Activated CD4-positive, alpha-beta T cell treated with anti-CD3 and anti-CD28 coated beads for 36 hours (primary cell): ENCODE measurements at places on chromosomes 6 and 20.

DNA sequence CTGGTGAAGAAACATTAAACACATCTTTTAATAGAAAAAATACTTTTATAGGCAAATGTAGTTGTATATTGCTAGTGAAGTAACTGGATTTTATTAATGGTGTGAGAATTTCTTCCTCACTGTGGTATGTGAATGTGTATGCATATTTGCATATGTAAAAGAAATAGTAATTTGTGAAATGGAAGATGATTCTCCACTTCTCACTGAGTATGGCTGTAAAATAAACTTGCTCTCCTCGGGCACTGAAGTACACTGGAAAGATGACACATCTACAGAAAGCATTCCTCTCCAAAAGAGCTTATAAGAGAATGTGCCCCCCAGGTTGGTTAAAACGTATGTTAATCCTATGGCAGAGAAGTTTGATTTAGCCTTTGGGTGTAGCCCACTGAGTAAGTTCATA is 155.5 kb downstream of the LPA start:
- DNase-seq: no peak

DNA sequence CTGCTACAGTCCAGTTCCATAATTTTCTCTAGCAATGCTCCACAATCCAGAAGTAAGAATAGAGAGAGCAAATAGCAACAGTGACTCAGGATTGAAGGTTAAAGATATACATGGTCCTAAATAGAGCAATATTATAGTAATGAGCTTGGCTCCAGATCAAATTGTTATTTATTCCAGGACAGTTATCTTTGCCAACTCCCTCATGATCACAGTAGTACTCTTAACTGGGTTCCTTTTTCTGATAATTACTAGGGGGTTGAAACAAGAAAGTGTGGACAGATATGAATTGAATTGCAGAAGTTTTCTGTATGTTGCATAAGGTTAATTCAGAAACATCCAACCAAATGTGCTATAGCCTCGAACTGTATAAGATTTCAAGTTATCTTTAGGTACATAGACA is 11.9 kb downstream of the FAM184A start:
- DNase-seq: no peak

DNA sequence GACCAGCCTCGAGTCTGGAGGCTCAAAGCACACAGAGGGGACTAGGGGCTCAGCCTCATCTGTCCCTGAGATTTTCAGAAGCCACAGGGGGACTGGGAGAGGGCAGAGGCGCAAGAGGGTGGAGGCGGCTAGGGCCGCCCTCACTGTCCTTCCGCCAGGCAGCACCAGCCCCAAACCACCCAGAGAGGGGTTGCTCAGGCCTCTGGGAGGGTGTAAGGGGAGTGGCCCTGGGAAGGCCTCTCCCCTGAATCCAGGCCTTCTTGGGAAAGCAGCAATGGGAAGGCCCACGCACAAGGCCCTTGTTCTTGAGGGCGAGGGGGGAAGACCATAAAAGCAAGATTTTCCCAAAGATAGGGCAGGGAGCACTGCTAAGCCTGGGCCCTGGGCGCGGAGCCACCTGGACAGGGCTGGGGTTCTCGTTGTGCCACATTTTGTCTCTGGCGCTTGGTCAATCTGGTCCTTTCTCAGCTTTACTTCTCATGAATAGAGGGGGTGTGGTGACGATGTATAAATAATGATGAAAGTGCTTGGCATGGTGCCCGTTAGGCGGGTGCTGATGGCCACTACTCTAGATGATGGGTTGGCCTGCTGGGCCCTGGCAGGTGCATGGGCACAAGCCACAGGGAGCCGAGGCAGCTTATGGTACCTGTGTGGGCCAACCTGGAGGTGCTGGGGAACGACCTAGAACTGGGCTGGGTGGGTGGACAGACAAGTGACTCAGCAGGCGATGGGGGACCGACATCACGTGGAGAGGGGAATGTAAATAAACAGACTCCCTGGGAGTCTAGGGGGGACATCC is 4.8 kb downstream of the SAMD10 start:
- peak; percentile 8 for DNase-seq

DNA sequence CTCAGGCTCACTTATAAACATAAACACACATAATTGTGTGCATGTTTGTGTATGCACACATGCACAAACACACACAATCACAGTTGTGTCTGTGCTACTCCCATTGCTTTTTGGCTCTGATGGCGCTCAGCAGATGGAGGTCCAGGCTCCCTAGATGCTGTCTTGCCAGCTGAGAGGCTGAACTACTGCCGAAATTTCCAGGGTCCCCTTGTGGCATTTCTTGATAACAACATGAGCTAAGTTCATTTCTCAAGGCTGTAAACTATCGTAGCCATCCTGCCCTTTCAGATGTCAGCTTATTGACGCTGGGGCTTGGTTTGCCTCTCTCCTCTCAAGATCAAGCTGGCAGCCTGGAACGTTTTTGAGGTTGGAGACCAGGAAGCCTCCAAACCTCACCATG is 313.9 kb upstream of the RNF24 start:
- DNase-seq: no peak

DNA sequence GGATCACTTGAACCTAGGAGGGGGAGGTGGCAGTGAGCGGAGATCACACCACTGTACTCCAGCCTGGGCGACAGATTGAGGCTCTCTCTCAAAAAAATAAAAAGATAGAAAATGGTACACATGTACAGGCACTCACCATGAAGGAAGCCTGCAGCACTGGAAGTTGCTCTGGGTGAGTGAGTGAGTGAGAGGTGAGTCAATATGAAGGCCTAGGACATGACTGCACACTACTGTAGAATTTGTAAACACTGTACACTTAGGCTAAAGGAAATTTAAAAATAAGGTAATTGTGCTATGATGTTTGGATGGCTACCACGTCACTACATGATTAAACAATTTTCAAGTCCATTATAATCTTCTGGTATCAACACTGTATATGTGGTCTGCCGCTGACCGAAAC is 216.2 kb downstream of the FOXC1 start:
- DNase-seq: no peak

GRCh38 chr6:5626727-5627426 is 365.6 kb downstream of the FARS2 start:
- DNase-seq: peak; percentile 50

- DNase-seq: peak; percentile 41
These were observed 290.3 kb upstream of the STXBP5 start for GRCh38 chr6:146913842-146914488.

DNA sequence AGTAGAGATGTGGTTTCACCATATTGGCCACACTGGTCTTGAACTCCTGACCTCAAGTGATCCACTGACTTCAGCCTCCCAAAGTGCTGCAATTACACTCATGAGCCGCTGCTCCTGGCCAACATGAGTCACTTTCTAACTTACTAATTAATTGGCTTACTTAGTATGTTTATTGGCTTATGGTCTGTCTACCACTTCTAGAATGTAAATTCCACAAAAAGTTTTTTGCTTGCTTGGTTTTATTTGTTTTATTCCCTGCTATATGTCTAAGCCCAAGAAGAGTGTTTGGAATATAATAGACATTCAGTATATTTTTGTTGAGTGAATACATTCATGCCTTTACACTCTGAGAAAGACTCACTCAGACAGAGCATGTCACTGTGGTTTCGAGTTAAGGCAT is 86.0 kb downstream of the SAMD3 start:
- DNase-seq: no peak

DNA sequence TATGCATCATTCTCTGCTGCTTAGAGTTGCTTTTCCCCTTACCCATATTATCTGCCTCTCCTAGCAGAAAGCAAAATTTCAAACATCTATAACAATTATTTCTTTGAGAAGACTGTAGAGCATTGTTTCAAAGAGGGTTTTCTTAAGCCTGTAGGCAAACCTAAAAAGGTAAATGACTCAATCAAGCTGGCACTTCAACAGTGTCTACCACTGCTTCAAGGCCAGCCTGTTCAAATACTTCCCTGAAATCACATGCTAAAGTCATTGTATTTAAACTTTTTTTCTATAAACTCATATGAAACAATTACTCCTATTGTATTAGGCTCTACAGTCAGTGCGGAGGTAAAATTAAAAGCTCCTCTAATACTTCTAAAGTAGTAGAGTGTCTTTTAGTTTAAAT is 87.1 kb downstream of the OGFRL1 start:
- DNase-seq: no peak

DNA sequence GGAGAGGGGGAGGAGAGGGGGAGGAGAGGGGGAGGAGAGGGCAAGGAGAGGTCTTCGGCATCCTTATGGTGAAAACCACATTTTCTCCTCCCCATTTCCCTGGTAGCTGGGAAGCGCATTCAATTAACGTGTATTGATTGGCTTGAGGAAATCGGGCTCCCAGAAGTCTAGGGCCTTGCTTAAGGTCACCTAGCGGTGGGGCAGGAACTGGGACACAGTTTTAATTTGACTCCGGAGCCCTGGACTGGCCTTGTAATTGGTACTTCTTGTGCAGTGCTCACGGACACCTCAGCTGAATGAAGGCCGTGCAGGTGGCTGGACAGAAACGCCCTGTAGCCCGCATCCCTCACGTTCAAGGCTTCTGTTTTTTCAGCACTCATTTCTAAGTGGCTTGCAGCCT is 42.8 kb downstream of the CTCFL start:
- DNase-seq: no peak
